Activated naive CD4-positive, alpha-beta T cell treated with anti-CD3 and anti-CD28 coated beads, Interleukin-2, amount 50 U/mL, for 16 hours (primary cell): ENCODE measurements at places on chromosomes 16 and 17.
A peak's percentile ranks its signal among the peaks of the same experiment; 100 is the strongest.

DNA sequence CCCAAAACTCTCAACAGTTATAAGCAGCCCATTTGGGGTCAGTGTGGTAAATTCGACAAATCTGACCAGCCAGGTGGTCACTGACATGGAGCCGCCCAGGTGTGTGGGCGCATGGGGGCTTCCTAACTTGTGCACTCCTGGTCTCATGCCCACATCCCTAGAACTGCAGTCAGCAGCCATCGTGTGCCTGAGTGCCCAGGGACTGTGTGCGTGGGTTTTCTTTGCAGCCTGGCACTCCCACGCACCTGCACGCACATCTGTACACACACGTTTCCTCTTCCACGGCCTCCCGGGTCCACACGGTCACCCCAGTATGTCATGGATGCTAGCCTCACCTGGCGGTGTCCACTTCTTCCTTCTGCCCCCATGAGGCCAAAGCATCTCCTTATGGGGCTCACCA lies 38.9 kb upstream of the ZC3H18 start:
- no peak for DNase-seq

DNA sequence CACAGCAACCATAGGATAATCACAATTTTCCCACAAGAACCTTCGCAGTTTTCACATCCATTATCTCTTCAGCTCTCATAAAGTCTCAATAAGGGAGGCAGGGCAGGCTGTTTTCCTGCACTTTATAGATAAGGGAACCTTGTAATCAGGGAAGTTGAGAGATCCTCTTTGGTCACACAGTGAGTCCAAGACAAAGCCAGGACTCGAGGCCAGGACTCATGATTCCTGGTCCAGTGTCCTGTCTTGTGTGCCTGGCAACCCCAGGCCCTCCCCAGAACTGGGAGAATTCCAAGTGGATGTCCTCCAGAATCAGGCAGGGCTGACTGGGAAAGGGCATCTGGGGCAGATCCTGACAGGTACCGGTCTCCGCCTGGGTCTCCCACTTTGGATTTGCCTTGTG lies 23.1 kb upstream of the PHF12 start:
- DNase-seq: no peak

- no peak for DNase-seq
These were observed 14.4 kb upstream of the ALOX12 start for GRCh38 chr17:6981426-6981825.

GRCh38 chr17:8696906-8697305 lies 47.7 kb downstream of the CCDC42 start:
- DNase-seq: no peak

DNA sequence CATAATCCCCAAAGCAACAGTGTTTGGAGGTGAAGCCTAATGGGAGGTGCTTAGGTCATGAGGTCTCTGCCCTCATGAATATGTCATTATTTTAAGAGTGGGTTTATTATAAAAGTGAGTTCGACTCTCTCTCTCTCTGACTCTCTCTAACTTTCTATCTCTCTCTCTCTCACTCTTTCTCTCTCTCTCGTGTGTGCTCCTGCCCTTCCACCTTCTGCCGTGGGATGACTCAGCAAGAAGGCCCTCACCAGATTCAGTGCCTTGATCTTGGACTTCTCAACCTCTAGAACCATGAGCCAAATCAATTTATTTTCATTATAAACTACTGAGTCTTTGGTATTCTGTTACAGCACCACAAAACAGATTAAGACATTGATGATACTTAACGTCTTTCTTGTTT lies 53.7 kb upstream of the TANC2 start:
- DNase-seq: no peak

DNA sequence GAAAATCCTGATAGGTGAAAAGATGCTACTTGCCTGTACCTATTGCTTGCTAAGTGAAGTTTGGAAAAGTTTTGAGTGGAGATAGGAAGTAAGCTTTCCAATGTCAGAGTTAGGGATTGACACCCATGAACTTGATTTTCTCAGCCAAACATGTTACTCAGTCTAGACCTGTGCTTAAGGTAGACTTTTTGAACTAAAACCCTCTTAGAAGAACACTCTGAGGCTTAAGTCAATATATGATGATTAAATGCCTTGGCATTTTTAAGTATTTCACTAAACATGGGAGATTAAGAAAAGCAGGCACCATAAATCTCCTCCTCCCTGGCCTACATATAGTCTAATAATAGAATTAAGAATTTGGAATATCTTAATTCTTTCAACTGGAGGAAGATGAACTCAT lies 785.6 kb upstream of the SOX9 start:
- DNase-seq: no peak

- DNase-seq: no peak
These were observed 57.9 kb downstream of the CMIP start for GRCh38 chr16:81502396-81503070.

- no peak for DNase-seq
These were observed 3.0 kb downstream of the TBC1D16 start for GRCh38 chr17:80032614-80033171.

DNA sequence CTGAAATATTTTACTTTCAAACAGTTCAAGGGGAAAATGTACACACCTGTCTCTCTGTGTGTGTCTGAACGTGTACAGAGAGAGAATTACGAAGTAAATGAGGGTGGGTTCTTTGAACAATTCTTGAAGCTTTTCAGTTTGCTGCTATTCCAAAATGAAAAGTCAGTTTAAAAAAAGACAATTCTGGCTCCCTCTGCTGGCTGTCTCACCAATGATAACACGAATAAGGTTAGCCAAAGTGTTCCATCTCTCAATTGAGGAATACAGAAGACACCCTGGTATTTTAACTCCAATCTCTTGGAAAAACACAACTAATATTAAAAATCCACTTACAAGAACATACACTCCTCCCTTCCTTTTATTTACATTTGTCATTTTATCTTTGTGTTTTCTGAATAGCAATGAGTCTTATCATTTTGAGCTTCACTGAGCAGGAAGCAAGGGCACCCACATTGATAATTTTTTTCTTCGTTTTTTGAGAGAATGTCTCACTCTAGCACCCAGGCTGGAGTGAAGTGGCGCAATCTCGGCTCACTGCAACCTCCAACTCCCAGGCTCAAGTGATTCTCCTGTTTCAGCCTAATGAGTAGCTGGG lies 20.5 kb downstream of the EFTUD2 start:
- peak; percentile 20 for DNase-seq

DNA sequence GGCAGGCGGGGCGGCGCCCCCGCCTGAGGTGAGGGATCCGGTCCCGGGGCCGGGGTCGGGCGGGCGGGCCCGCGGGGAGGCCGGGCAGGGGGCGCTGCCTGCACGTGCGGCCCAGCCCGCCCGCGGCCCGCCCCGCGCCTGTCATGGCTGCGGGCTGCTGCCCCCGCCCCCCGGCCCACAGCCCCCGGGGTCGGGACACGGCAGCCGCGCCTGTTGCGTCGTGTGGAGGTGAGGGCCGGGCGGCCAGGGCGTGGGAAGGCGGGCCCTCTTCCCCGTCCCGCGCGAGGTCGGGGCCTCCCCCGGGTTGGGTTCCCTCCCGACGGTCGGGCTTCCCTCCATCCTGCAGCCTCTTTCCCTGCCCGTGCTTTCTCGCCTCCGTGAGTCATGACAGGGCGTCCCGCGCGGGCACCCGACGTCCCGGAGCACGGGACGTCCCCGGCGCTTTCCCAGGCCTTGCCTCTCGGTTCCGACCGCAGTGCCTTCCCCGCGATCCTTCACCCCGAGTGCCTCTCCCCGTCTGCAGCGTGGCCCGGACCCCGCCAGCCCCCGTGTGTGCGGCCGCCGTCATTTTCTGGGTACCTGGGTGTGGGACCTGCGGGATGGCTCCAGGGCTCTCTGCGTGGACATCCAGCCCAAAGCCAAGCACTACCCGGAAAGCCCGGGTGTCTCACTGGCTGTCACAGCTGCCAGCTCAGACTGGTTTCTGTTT lies 76.7 kb downstream of the CHD9 start:
- DNase-seq: peak; percentile 60

DNA sequence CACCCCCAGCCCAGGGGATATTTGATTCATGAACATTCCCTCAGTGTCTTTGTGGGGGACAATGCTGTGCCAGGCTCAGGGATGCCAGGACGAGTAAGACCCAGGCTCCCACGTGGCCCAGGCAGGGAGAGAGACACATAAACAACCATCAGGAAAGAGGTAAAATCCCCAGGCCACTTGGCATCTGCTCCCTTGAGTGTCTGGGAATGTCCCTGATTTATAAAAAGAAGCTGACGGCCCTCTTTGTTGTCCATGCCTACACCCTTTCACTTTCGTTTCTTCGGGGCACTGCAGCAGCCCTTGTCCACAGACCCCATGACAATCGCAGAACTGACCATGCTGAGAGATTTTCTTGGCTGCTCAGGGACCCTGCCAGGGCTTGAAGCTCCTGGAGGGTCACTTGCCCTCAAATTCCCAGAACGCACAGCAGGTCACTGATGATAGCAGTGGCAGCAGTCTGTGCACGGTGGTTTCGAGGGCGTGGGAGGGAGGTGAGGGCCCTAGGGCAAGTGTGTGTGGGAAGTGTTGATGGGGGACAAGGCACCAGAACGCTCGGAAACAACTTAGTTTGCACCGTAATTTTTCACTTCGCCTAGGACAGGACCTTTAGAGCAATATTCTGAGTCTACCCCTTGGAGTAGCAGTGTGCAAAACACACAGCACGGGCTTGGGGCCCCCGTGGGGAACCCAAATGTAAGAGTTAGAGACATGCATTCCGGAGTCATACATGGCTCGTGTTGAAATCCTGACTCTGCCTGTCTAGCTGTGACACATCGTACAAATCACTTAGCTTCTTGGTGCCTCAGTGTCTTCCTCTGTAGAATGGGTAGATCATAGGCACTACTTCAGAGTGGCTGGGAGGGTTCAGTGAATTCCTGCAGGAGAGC lies 4.7 kb downstream of the NOD2 start:
- DNase-seq: no peak

- DNase-seq: no peak
These were observed 67.2 kb upstream of the CIBAR2 start for GRCh38 chr16:85179344-85180046.

DNA sequence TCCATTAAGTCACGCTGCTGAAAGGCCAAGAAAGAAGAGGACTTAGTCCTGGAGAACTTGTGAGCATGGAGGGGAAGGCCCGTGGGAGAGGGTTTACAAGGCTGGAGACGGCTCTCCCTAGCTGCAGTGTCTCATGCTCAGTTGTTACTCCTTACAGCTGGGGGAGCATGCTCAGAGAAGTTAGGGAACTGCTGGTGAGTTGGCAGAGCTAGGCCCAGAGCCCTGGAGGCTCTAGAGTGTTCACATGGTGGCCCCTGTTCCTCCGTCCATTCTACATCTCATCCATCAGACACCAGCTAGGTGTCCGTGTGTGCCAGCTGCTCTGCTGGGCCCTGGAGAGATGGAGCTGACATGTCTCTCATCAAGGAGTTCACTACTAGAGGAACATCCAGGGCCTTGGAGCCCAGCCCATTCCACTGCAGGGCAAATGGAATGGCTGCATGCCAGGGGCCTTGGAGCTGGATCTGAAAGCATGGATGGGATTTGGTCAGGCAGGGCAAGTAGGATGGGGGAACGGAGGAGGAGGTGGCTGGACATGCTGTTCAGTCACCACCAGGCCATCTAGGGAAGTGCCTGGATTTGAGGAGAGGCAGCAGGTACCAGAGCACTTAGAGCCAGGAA lies 6.3 kb downstream of the XYLT2 start:
- no peak for DNase-seq

DNA sequence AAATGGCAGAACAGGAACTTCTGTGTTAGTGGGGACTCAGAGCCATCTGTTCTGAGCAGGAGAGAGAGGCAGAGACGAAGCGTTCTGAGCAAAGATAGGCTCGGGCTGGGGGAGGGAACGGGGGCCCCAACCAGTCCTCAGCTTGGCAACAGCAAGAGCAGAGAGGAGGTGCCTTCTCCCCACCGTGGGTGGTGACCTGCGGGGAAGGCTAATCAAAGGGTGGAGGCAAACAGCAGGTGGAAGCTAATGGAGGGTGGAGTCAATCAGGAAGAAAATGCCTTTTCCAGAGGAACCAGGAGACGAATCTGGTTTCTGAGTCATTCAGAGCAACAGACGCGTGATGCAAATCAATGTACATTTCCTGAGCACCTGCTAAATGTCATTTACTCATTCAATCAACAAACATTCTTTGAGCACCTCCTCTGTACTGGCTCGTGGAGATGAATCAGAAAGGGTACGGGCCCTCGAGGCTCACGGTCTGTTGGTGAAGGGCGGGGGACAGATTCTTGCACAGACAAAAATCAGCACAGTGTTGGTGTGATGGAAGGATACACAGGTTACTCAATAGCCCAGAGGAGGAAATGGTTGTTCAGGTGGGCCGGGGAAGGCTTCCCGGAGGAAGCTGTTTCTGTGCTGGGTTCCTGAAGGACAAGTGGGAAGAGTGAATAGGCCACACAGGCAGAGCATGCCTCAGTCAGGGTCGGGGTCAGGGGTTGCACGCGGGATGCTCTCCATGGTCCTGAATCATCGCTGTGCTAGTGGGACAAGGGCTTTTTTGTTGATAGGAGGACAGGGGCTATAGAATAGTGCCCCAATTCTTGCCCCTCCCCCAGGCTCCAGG lies 5.7 kb upstream of the SPNS2 start:
- DNase-seq: no peak

GRCh38 chr16:85821390-85822135 lies 22.1 kb downstream of the COX4I1 start:
- peak; percentile 82 for DNase-seq

GRCh38 chr16:27561216-27561615 lies 11.3 kb downstream of the KATNIP start:
- no peak for DNase-seq

DNA sequence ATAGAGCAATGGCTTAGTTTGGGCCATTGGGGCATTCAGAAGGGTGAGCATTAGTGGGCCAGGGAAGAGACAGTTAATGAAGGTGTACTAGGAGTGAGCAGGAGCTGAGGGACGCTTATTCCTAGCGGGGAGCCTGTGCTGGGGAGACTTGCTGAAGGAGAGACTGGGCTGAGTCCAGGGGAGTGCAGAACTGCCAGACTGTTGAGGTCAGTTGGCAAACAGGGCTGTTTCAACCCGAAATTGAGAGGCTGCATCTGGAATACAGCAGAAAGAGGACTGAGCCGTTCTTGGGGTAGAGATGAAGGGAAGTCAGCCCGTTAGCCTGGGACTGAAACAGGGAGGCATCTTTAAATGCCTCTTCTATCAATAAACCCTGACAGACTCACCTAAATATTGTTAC lies 33.2 kb downstream of the MAP2K6 start:
- no peak for DNase-seq

DNA sequence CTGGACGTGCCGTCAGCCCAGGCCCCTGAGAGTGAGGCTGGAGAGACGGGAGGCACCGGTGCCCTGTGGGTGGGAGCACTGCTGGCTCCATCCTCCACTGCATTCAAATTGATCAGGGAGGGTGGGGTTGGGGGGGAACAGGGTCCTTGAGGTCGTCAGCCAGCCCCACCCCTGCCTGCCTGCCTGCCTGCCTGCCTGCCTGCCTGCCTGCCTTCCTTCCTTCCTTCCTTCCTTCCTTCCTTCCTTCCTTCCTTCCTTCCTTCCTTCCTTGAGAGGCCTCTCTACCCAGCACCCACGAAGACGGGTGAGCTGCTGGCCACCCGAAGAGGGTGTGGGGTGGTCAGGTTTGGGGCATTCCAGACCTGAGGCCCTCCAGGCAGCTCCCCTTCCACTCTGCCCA lies 16.0 kb downstream of the BAHCC1 start:
- DNase-seq: no peak
